ENCODE measurements at places on chromosomes 3 and 15.

GRCh38 chr3:70882104-70882503 is 569.7 kb upstream of the MDFIC2 start:
- DNase-seq = no peak

GRCh38 chr3:123536153-123536895 is 48.5 kb downstream of the HACD2 start:
- no peak for DNase-seq

GRCh38 chr3:150547045-150547741 is 606 bp downstream of the EIF2A start:
- DNase-seq = no peak

DNA sequence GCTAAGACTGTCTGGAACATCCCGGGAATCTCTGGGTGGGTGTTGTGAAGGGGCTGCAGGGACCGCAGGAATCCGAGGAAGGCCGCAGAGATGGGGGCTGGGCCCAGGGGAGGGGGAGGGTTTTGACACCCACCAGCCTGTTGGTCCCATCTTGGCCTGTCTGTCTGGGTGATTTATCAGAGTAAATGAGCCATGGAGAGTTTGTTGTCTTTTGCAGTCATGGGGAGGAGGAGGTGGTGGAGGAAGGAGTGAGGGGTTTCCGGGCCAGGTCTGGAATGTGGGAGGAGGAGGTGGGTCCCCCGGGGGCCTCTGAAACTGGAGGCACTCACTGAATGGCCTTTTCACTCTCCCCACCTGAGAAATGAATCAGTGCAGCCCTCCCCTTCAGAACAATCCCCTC is 11.5 kb downstream of the SEMA3F start:
- no peak for DNase-seq

GRCh38 chr3:47098910-47099309 is 65.0 kb downstream of the SETD2 start:
- DNase-seq = no peak

DNA sequence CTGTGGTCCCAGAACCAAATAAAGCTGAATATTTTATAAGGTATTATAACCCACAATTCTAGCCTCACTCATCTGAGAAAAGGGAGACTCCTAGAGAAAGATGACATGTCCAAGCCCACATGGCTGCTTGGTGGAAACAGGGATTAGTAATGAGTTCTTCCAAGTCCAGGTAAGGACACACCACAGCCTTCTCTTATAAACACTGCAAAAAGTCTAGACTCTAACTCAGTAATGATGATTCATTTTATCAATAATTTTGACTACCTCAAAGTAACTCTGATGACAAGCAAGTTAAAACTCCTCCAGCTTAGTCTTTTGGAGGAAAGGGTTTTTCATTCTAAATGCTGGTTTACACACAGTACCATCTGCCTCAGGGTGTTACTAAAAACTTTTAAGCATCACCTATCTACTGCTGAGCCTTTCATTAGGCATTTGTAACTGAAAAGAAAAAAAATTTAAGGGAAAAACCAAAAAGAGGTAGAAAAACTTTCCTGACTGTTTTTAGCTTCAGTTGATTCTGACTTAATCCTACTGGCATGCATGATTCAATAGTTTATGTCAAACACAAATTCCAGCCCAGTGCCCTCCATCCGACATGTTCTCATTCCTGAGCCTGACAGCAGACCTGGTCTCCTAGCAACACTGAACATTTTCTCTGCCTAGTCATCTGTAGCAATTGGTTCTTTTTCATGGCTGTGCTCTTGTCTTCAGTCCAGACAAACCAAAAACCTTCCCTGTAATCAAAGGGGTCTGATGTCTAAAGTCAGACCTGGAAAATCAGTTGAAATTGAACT is 43.9 kb downstream of the P3H2 start:
- DNase-seq = no peak

- no peak for DNase-seq
Observed at GRCh38 chr3:134363381-134363755, 10.9 kb downstream of the AMOTL2 start.

GRCh38 chr15:63473999-63474809 is 30.2 kb upstream of the USP3 start:
- peak; percentile 61 for DNase-seq

DNA sequence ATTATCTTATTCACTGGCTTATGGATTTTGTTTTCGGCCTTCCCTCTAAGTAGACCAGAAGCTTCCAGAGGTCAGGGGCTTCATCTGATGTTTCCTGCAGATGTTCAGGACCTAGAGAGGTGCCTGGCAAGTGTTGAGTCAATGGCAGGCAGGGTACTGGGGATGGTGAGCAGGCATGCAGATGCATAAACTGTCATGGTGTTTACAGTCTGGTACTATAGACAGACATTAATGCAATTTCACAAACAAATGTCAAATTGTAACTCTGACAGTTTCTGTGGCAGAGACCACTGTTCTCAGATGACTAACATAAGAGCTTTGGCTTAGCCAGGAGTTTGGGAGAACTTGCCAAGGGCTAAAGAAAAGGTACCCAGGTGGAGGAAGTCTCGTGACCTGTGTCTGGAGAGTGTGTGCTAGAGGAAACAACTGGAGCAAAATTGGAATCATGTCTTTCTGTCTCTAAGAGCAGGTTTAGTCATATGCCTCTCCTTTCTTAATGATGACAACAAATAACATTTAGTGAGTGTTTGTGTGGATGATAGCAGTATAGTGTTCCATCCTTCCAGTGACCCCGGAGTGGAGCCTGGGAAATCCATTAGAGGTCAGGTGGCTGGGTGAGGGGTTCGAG is 53.7 kb upstream of the TRAK1 start:
- no peak for DNase-seq

DNA sequence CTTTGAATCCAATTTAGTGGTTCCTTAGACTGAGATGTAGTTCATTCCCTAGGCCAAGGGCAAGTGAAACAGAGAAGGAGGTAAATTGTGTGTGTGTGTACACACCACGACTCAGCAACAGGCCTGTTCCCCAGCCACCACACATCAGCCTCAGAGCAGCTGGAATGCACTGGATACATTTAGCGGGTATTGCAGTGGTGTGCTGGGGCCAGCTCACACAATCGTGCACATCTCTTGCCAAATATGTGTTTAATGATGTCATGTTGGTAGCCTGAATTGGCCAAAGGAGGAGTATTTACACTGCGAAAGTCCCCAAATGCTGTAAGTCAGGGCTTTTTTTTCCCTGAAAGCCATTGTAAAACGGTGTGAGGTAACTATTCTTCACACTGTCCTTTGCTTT is 82.3 kb downstream of the RBPMS2 start:
- DNase-seq = no peak

DNA sequence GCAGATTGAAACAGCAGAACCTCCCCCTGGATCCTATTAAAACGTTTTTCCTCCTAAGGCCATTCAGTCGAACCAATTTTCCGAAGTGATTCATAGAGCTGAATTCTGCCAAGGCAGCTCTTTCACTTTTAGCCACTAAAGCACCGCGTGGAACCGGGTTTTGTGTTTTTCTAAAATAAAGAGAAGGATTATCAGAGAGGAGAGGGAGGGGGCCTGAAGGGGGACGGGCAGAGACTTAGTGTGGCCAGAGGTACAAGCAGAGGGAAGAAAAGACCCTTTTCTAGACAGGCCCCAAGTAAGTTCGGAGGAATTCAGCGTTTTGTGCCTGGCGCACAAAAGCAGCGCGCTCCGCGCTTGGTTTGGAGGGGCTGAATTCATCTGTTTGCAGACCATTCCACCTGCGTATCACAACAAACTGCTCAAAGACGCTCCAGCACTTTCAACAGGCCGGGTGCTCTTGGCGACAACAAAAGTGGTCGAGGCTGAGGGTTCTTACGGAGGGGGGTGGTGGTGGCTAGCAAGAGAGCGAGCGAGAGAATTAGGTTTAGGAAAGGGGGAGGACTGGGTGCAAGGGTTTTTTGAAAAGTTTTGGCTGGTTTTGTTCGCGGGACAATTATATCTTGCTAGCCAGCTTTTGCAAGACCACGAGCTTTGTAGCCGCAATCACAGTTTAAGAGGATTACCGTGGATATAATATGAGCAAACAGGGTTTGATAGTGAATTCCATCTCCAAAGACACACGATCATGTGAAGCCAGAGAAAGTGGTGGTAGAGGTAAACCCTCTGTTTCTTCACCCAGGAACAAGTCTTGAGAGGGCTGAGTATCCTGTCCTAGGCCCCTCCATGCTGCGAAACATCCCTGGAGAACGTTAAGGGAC is 1.2 kb upstream of the FEZF2 start:
- no peak for DNase-seq

DNA sequence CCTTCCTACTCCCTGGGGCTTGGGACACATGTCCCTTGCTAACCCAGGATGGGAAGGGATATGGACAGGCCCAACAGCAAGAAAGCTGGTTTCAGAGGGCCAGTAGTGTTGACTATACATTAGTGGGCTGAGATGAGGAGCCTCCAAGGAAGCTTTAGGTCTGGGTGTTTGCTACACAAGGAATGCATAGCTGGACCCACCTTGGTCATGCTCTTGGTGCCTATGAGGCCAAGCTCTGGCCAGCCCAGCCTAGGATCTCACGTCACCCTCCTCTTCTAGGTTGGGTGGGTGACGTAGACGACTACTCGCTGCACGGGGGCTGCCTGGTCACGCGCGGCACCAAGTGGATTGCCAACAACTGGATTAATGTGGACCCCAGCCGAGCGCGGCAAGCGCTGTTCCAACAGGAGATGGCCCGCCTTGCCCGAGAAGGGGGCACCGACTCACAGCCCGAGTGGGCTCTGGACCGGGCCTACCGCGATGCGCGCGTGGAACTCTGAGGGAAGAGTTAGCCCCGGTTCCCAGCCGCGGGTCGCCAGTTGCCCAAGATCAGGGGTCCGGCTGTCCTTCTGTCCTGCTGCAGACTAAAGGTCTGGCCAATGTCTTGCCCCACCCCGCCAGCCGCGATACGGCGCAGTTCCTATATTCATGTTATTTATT is 653 bp upstream of the WDR6 start:
- no peak for DNase-seq

DNA sequence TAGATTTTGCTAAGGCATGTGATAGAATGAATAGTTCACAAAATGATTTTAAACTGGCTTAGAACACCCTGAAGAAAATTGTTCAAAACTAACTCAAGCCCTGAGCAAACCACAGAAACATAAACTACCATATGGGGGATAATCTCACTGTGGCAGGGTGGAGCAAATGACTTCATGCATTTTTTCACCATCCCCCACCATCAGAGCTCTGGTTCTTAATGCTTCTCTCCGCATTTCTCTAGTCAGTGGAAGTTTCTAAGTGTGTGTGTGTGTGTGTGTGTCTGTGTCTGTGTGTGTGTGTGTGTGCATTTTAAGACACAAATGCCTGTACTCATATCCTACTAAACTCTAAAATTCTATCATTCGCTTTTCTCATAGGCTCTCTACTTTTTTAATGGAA is 107.1 kb upstream of the PHLDB2 start:
- no peak for DNase-seq

- DNase-seq = no peak
Observed at GRCh38 chr3:79491029-79491641, 276.7 kb downstream of the ROBO1 start.

DNA sequence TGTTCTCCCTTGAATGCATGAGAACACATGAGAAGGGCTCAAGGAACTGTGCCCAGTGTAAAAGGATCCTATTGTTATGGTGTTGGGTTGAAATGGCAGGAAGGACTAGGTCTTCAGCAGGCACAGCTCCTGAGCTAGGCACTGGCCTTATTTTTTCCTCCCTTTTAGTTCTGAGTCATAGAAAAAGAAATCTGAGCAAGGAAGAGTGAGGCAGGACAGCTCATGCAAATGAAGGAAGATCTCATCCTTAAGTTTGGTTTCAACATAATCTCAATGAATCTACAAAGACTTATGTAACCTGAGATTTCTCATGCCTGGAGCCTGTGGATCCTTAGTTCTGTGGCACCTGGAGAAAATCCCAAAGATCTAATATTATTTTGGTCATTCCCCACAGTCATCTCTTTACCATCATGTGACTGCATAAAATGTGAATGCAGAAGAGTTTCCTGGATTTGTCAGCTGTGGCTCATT is 188.6 kb upstream of the TBL1XR1 start:
- no peak for DNase-seq

DNA sequence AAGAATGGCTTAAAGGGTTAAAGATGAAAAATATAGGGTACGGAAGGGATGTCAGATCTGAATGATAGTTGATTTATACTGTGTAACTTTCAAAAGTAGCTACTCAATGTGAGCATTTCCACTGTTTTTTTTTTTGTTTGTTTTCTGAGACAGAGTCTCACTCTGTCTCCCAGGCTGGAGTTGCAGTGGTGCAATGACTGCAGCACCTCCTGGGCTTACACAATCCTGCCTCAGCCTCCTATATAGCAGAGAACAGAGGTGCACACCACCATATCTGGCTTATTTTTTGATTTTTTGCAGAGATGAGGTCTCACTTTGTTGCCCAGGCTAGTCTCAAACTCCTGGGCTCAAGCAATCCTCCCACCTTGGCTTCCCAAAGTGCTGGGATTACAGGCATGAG is 9.9 kb upstream of the PXK start:
- DNase-seq = no peak

DNA sequence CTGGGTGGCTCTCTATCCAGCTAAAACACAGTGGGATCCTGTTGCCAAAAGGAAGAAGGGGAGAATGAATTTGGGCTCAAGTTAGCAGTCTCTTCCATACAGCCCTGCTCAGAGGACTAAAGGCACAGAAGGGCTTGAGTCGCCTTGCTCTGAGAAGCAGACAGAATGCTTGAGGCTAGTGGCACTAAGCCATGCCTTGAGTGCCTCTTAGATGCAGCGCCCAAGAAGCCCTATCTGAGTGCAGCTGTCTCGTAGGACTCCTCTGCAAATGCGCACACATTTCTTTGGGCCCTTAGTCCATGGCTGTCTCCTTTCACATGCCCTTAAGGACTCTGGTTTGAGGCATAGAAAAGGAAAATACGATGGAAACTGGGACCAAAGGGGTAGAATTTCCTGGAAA is 211.3 kb upstream of the CHRM5 start:
- no peak for DNase-seq

GRCh38 chr3:196287090-196287439 is 461 bp downstream of the PCYT1A start:
- DNase-seq = no peak

GRCh38 chr3:178982137-178982536 is 89.5 kb downstream of the ZMAT3 start:
- DNase-seq = no peak

Measured in NCI-H510A (cell line).